ENCODE measurements at places on chromosomes 6 and 20.

DNA sequence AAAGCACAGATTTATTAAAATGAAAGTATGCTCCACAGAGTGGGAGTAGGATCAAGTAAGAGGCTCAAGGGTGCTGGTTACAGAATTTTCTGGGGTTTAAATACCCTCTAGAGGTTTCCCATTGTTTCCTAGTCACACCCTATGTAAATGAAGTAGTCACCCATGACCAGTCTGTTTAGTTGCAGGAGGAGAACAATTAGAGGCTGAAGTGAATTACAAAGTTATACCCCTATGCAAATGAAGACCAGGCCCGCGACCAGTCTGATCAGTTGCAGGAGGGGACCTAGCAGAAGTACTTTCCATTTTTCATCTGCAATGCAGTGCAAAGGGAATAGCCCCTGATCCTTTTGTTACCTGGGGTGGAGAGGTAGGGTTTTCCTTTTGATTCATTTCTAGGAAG lies 11.8 kb upstream of the FILIP1 start:
- DNase-seq, result no peak

DNA sequence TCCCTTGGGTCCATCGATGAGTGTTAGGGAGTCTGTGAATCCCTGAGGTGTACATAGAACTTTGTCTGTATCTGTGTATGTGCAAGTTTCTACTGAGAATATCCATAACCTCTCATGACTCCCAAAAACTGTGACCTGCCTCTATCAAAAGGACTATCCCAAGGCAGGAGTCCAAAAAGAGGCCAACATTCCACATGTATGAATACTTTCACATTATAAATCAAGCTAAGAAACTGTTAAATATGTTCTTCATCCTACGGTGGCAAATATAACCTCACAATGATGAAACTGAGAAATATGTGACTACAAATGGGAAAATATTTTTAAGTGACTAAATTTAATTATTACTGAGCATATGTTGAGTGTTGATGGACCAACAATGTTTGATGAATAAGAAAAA lies 16.1 kb upstream of the STX11 start:
- DNase-seq, result no peak

- no peak for DNase-seq
These were observed 650 bp upstream of the CASP8AP2 start for GRCh38 chr6:89828988-89829471.

DNA sequence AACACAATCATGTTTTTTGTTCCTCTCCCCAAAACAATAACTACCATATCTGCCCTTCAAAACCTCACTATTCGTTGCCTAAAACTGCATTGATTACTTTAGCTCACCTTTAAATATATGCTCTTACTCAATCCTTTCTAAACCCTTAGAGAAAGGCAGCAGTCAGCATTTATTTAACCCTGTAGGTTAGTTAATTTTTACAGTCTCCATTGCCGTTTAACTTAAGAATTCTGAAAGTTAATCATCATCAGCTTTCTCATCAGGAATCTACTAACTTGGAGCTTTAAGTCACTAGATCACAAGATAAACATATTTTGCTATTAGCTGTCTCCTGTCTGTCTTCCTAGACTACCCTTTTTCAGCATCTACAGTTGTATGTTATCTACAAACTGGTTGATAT lies 991.9 kb downstream of the EPHA7 start:
- no peak for DNase-seq

GRCh38 chr6:45640081-45640491 lies 262.4 kb upstream of the SUPT3H start:
- DNase-seq, result no peak

DNA sequence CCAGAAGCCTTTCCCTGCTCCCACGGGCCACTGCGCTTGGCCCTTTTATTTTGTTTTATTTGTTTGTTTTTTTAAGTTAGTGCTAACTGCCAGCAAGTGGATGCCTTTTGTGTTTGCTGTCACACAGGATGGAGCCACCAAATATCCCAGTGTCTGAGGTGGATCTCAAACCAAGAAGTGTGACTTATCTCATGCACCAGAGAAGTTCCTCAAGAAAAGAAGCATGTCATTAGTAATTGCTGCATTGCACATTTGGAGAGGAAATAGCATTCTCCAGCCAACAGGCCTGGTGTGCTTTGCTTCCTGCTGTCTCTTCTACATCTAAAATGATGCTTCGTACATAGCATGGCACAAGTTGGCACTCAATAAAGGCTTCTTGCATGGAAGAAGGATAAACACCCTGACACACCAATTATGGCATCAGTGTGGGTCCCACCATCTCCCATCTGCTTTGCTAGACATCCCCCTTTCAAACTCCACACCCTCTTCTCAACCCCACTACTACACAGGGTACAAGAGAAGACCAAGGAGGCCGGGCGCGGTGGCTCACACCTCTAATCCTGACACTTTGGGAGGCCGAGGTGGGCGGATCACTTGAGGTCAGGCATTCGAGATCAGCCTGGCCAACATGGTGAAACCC lies 1.9 kb upstream of the ATP9A start:
- DNase-seq, result no peak

DNA sequence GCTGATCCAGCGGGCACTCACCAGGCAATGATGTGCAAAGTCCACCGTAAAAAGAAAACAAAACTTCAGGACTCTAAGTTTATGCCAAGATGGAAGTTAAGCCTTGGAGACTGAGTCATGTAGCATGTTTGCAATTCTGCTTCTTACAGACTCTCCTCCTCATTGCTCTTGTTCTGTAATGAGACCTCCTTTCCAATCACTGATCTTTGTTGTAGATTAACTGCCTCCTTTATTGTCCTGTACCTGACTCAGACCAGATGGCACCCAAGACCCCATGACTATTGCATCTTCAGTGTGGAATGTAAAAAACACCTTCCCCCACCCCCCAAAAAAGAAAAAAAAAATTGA lies 11.2 kb downstream of the NEU1 start:
- no peak for DNase-seq

DNA sequence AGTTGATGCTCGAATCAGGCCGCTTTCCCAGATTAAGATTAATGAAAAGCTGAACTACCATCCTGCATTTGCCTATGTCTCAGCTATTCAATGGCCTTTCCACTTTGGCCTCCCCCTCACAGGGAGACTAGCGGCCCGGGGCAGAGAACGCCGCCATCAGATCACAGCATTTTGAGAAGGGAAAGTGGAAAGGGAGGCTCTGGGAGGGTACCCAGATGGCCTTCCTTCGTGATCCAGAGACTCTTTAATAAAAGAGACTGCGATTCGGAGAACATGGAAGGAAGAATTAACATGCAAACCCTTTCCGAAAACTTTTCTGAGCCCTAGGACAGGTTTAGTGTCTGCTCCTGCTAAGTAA lies 533 bp downstream of the MRPS18A start:
- no peak for DNase-seq

GRCh38 chr6:26284537-26285142 lies 80.4 kb upstream of the BTN3A2 start:
- DNase-seq, result no peak

DNA sequence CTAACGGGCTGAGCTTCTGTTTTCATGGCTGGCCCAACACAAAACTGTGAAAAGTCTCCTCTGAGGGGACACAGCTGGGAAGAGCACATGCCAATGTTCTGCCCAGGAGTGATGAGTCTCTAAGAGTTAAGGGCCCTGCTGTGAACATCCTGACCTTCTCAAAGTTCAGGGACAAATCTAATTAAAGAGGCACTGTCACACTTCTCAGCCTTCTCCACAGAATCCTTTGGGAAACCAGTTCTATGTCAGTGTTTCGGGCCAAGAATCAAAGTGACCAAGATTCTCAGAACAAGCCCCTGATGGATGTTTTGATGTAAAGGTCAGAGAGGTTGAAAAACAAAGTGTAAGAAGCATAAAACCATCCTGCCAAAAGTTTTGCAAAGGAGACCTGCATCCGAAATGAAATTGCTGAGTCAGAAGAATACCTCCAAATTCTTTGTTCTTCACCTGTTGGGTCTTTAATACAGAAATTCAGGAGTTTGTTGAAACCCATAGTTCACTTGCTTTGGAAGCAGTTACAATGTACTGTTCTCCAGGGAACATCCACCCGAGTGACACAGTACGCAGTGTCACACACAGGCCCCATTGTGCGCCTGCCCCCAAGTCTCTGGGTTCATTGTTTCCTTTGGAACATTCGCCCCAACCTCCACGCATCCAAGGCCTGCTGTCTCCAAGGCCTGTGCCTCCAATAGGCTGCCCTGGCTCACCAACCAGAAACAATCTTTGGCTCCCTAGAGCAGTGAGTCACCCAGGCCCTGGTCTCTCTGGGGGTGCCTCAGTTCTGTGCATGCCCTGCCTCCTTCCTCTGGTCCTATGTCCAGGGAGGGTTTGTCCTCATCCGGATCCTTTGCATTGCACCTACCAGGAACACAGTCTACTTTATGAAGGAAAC lies 65.5 kb upstream of the QKI start:
- no peak for DNase-seq

DNA sequence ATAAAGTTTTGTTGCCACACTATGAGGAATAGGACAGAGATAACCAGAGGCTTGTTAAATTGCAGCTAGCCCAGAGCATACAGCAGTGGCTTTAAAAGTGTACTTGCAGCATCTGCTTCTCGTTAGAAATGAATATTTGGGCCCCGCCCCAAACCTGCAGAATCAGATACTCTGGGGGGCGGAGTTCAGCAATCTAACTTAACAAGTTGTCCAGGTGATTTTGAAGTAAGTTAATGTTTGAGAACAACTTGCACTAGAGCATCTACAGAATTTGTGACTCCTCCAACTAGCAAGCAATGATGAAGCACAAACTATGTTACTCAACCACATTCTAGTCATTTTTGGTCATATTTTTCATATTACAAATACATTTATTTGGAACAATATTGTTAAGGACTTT lies 10.6 kb upstream of the SUPT3H start:
- DNase-seq, result no peak

GRCh38 chr6:44119704-44120262 lies 7.5 kb downstream of the MRPL14 start:
- DNase-seq, result no peak

GRCh38 chr6:167858086-167858591 lies 31.4 kb downstream of the AFDN start:
- DNase-seq, result no peak

DNA sequence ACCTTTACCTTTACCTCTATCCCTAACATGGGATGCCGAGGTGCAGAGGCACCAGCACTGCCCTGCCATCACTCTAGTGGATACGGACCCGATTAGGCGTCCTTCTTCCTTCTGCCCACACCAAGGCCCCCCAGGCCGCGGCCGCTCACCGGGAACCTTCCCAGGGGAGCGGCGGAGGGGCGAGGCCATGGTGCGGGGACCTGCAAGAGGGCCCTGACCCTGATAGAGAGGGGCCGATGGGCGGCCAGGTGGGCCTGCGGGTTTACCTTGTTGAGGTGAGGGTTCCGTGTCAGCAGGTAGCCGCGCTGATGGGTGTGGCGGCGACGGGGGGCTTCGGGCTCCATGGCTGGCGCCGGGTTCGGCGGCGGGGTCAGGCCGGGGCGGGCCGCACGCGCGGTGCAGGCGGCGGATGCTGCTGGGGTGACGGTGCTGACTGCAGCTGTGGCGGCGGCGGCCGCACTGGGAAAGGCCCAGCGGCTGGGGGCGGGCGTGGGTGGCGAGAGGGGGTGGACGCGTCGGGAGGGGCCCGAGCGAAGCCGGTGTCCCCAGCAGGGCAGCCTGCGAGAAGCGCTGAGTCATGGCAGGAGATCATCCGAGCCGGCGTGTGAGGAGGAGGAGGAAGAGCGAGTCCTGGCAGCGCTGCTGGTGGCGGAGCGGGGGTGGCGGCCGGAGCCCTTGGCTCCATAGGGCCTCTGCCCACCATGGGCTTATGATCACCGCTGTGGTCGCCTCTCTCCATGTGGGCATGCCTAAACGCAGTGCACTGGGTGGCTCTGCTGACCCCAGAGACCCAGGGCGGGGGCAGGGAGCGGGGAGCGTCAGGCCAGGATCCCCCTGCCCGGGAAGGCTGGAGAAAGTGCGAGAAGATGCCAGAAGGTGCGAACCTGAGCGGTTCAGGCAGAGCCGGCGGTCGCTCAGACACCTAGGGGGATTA lies at the start of gene ME1:
Gene ME1 (minus strand): TSS at position 441 of the 934 bp plus-strand sequence. CDS start 97 bp downstream, at position 344.
- DNase-seq, result no peak

- DNase-seq, result no peak
These were observed 280.4 kb downstream of the PACRG start for GRCh38 chr6:163008186-163008585.

GRCh38 chr6:50832912-50833311 lies 14.2 kb downstream of the TFAP2B start:
- DNase-seq, result no peak

GRCh38 chr6:12528581-12529363 lies 187.8 kb upstream of the PHACTR1 start:
- no peak for DNase-seq

GRCh38 chr20:35093267-35093884 lies 769 bp upstream of the TRPC4AP start:
- peak; percentile 22 for DNase-seq

- no peak for DNase-seq
These were observed 41.7 kb downstream of the CD2AP start for GRCh38 chr6:47519279-47519678.

GRCh38 chr6:43278524-43279078 lies 19.5 kb upstream of the SLC22A7 start:
- no peak for DNase-seq

- no peak for DNase-seq
These were observed 75.8 kb downstream of the KCNB1 start for GRCh38 chr20:49406666-49407065.

- DNase-seq, result no peak
These were observed 124.8 kb downstream of the AHI1 start for GRCh38 chr6:135372758-135373157.

DNA sequence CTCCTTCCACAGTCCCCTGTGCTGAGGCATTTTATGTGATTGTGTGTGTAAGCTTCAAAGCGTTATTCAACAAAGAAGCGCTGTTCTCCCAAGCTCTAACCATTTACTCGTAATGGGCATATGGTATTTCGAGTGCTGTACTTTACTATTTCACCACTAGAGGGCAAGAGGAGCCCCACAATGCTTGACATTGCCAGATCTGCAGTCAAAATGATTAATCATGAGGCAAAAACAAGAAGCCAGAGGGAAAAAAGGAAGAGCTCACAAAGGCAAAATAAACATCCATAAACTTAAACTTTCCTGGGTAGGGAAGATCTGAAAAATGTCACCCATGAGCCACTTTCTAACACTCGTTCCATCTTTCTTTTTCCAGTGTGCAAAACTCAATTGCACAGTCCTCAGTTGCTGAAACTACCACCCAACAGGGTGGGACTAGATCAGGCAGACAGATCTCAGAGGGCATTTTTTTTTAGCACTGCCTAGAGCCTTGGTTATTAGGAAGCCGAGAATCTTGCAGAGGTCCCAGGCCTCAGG lies 215.0 kb upstream of the PLCB4 start:
- DNase-seq, result no peak

DNA sequence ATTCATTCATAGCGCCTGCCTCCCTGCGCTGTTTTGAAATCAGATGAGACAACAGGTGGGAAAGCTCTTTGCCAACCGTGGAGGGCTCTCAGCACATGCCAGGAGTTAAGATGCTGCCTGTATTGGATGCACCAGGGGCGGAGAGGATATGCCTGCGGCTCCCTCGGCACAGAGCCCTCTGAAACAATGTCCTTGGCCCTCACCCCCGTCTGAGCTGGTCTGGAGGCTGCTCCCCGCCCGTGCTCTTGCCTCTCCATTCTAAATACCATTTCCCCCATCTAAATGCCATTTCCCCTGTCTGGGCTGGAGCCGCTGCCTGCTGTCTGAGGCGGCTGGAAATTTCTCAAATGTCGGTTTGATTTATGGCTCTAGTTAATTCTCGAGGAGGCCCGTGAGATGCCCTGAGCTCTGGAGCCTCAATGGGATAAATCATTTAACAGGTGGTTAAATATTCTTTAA lies 50.8 kb upstream of the MLN start:
- DNase-seq, result no peak

All from stimulated activated CD4-positive, alpha-beta T cell treated with anti-CD3 and anti-CD28 coated beads, Interleukin-1b, Interleukin-23, amount 100 ng/mL, for 1 hour (primary cell).